ENCODE measurements at places on chromosomes 4 and X.

- DNase-seq = no peak
Observed at GRCh38 chr4:10207116-10207515, 90.5 kb upstream of the WDR1 start.

DNA sequence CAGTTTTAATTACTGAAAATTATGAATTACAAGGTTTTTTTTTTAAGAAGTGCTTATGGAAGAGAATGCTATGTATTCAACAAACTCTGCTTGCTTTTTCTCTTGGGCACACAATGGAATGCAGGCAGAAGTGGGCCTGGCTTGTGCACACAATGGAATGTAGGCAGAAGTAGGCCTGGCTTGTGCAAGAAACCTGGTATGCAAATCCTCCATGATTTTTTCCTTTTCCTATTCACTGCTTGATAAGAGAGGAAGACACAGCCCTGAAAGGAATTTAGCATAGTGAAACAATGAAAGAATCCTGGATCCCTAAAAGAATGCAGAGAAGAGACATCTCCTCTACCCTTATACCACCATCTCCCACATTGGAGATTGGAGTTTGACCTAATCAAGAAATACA lies 138.4 kb downstream of the COL25A1 start:
- DNase-seq = no peak

GRCh38 chr4:48333587-48333986 lies 7.7 kb upstream of the SLAIN2 start:
- no peak for DNase-seq

- no peak for DNase-seq
Observed at GRCh38 chr4:141301216-141301615, 80.5 kb downstream of the ZNF330 start.

DNA sequence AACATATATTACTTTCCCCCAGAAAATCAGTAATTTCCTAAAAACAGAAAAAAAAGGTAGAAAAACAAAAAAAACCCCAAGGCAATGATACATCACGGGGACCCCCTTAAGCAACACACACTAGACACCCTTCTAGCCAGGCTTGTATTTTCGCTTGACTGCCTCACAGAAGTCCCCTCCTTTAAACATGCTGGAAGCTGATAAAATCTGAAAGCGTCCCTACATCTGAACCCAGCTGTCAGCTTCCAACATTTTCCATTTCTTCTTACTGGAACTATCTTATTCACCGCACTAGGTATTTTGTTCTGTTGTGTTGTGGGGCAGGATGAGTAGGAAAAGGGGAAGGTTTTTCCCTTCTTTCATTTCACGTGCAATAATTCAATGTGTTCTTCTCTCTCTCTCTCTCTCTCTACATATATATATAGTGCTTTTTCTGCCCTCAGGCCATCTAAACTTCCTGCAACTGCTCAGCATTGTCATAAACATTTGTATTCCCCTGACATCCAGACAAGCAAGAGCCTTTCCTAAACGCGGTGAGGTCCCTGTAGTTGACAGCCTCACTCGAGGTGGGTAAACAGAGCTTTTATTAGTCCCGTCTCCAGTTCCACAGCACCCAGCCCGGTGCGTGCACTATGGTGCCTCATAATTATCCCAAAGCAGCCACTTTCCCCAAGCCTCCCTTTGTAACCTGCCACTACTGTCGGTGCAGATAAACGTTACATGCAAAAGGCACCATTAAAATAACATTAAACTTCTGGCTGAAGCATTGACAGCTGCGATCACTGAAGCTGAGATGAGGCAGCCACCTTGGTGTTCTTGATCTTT lies 82.5 kb downstream of the GATB start:
- DNase-seq = no peak
